ENCODE measurements at places on chromosomes 6 and 20.

DNA sequence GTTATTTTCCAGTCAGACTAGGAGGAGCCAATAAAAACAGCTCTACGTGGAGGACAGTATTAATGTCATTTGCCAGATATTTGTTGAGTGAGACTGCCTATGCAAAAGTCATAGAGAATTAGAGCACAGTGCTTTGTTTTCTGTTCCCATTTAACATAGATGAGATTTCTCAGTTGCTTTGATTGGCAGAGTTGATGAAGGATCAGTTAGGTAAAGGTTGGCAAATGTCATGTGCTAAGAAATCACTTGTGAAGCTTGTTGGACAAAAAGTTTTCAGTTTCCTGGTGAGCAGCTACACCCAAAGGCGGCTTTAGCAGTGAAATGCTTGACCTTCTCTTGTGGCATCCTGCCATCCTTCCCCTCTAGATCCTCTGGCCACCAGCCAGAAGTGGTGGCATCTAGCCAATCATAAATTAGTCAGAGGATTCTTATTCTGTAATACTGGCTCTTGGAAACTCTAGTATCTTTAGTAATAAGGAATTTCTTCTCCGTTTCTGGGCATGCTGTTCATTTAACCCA, 37.0 kb downstream of the BCKDHB start:
- no peak for DNase-seq

- peak; percentile 90 for DNase-seq
Measured at GRCh38 chr6:93418408-93419303, 703 bp downstream of the EPHA7 start.

- no peak for DNase-seq
Measured at GRCh38 chr6:34490390-34491090, 24.7 kb downstream of the PACSIN1 start.

DNA sequence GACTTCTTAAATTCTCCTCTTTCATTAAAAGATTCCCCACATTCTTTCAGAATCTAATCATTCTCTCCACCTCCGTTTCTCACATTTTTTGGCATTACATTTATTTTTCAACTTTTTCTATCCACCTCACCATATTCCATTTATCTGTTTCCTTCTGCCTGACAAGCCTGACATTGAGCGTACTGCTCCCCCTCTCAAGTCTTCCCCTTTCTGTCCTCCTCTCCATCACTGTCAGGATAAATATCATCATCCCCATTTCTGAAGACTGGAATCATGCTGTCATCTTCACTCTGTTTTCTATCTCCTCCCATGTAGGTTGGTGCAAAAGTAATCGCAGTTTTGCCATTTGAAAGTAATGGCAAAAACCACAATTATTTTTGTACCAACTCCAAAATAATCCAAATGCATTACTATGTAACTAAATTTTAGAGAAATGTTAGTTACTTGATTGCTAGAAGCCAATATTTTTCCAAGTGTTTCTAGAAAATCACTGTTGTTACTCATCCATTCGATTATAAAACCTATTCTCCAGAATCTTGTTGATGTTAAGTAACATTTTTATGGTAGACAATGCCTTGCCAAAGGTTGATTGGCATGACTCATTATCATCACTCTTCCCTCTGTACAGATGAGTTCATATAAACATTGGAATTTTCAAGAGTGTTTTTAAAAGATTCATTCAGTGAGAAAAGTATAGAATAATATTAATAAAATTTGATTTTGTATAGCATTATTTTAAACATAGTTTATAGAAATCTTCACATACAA, 292.3 kb upstream of the RNF217 start:
- DNase-seq, result no peak

DNA sequence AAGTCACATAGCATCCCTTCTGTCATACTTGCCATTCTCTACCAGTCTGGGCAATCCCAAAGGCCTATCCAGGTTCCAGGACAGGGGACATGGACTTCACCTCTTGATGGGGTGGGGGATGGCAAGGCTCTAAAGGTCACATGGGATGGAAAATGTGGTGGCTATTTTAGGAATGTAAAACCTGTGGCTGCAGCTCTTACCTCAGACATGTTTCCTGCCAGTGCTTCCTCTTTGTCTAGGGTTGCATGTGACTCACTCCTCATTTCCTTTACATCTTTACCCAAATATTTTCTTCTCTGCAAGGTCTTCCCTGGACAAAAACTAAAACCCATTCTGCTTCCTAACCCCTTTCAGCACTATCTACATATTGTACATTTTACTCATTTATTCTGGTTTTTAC, 135.7 kb downstream of the BTBD3 start:
- no peak for DNase-seq

DNA sequence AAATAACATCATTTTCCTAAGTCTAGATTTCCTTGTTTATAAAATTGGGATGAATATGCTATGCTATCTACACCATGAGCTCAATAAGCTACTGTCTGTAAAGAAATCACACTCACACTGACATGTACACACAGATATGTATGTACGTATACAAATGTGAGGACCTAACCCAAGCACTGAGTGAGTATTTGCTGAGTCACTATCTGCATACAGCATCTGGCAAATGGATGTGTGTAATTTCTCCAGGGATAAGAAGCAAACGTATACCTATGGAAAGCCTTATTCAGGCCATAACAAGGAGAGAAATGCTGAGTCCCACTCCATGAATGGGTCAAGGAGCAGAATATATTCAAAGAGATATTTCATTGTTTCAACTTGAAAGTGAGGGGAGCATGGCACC, 153.9 kb downstream of the LPA start:
- DNase-seq, result no peak

GRCh38 chr20:60664106-60664505, 588.0 kb upstream of the CDH4 start:
- no peak for DNase-seq

DNA sequence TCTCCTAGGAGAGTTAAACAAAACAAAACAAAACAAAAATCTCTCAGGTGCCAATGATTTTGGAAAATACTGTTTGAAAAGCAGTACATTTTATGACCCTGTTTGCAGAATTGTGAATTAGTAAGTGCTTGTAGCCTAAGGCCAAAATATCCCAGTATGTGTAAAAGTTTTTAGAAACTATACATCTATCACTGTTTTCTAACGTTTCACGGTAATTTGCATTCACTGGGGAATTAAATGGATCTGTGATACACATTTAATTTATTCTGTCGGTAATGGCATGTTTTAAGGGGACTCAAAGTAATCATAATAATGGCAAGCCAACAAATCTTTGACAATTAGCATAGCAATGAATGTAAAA, 95.6 kb upstream of the FAM184A start:
- DNase-seq, result no peak

Data from right kidney (tissue), 9 donors.